ENCODE measurements at places on chromosomes 11 and 22.
A peak's percentile ranks its signal among the peaks of the same experiment; 100 is the strongest.

DNA sequence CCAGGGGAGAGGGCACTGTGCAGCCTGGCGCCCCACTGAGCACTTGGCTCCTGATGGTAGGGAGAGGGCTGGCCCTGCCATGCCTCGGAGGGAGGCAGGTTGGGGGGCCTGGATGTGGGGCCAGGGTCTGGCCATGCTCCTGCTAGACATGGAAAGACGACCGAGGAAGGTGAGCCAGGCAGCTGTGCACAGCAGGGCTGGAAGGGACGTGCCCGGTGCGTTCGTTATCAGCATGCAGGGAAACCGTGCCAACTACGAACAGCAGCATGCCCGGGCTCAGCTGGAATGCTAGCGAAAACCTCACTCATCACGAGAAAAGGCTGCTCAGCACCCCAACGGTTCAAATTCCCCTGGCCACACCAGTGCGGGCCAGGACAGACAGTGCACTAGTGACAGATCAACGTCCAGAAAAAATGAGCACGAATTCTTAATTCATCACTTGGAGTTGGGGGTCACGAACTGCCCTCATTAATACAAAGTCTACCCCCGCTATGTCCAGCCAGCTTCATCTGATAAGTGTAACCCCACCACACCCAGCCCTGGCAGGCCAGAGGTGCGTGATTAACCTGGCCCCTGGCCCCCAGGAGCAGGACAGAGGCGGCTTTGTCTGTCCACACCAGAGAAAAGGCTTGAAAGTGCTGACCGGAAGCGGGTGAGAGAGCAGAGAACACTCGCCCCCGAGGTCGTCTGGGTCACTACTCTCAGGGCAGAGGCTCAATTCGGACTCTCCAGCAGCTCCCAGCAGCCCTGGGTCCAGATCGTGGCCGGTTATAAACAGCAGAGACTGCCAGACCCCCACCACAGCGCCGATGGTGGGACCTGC is 84.2 kb downstream of the CELSR1 start:
- no peak for DNase-seq

- DNase-seq: no peak
Measured at GRCh38 chr22:20316217-20316843, 3.5 kb downstream of the DGCR6L start.

DNA sequence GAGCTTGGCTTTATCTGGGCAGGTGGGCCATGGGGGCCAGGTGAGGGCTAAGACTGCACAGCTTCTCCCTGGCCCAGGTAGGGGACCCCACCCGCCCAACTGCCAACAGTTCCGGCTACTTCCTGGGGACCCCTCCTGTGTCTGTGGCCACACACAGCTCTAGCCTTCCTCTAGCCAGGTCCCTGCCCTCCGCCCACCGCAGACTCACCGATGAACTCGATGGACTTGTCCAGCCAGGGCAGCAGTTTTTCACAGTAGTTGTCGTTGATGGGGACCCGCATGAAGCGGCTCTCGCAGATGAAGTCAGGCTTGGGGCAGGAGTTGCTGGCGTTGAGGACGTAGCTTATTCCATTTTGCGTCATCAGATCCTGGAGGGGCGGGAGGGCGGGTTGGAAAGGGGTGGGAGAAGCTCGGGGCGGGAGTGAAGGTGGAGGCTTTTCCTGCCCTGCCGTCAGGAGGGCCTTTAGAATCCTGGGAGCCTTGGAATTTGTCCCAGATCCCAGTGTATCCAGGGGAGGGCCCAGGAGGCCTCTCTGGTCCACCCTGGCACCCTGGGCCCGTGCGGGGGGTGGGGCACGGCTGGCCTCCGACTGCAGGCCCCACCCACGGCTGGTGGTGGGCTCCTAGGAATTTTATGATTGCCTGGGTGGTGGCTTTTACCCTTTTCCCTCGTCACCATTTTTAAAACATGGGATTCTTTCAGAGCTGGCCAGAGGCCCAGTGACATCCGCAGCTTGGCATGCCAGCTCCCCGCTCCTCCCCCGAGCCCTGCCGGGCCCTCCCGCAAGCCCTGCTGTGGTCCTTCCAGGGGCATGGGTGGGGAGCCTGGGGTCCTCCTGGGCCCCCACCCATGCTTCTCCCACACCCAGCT is 13.9 kb downstream of the DUSP8 start:
- DNase-seq: no peak

GRCh38 chr11:28460348-28460747 is 352.2 kb downstream of the METTL15 start:
- DNase-seq: no peak

- no peak for DNase-seq
Measured at GRCh38 chr11:25769287-25769686, 562.6 kb upstream of the ANO3 start.

DNA sequence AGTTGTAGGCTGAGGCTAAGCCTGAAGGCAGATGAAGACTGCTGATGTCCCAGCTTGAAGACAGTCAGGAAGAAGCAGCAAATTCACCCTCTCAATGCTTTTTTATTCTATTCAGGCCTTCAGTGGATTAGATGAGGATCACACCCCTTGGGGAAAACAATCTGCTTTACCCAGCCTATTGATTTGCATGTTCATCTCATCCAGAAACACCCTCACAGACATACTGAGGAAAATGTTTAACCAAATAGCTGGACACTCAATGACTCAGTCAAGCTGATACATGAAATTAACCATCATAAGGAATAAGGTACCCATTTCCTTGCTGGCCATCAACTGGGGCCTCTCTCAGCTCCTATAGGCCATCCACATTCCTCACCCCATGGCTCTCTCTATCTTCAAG is 549.9 kb upstream of the CCDC90B start:
- no peak for DNase-seq

DNA sequence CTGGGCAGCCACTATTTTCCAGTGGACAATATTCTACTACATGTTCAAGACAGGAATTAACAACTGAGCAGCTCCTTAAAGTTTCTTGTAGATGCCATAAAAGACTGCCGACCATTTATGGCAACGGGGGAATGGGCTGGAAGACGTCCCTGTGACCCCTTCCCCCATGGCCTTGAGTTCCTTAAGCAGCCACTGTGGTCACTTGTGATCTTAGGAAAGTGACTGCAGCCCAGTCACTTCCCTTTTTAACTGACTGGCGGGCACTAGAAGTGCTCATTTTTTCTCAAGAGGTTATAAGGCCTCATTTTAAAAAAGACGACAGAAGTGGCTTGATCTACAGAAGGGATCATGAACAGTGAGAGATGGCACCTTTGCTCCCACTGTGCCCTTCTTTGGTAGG is 153.2 kb upstream of the NARS2 start:
- no peak for DNase-seq

GRCh38 chr11:17244046-17244445 is 32.5 kb upstream of the NUCB2 start:
- no peak for DNase-seq

DNA sequence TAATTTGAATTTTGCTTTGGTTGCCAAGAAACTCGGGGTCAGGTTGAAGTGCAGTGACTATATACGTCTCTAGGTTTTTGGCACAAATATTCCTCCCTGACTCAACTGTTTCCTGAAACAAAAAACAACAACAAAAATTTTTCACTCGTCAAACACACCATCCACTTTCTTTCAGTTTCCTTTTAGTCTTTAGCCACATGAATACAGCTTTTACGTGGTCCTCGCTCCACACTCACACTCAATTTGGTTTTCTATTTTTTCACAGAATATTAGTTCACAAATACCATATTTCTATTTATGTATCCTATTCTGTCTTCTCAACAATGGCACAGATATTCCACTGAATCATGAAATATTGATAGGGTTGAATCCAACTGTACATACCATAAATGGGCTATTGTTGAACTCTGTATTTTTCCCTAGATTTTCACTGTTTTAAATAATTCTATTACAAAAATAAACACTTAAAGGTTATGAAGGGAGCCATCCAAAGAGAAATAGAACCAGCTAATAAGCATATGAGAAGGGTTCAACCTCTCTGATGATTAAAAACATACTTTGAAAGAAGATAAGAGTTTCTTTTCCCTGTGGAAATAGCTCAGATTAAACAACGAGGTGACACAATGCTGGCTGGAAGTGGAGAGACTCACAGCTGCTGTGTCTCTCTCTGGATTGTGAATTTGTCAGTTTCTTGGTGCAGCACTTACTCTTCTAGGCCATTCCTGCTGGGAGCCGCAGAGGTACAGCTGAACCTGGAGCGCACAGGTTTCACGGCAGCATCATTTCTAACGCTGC is 5.1 kb upstream of the FBLN1 start:
- no peak for DNase-seq

DNA sequence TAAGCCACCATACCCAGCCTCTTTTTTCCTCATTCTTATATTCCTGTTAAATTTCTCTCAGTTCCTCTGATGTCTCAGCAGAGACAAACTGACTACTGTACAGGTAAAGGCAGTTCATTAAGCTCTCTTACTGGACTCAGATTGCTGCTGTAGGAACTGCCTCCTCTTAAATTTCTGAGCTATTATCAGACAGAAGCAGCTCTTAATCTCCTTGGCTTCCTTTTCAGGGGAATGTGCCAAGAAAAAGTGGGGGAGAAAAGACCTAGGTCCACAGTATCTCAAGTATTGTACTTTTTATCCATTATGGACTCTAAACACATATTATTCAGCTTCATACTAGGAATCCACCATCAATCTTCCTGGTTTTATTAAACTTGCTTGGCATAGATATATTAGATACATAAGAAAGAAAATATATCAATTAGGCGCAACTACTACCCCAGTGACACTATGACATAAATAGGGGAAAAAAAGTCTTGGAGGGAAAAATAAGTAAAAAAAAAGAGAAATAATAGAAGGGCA is 26.1 kb downstream of the MRTFA start:
- no peak for DNase-seq

- DNase-seq: peak; percentile 1
Measured at GRCh38 chr11:125626288-125626950, 1.5 kb downstream of the CHEK1 start.

DNA sequence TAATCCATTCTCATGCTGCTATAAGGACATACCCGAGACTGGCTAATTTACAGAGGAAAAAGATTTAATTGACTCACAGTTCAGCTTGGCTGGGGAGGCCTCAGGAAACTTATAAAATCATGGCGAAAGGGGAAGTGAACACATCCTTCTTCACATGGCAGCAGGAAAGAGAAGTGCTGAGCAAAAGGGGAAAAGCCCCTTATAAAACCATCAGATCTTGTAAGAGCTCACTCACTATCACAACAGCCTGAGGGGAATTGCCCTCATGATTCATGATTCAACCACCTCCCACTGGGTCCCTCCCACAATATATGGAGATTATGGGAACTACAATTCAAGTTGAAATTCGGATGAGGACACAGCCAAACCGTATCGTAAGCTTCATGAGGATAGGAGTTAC is 3.8 kb upstream of the CYB5R2 start:
- no peak for DNase-seq

DNA sequence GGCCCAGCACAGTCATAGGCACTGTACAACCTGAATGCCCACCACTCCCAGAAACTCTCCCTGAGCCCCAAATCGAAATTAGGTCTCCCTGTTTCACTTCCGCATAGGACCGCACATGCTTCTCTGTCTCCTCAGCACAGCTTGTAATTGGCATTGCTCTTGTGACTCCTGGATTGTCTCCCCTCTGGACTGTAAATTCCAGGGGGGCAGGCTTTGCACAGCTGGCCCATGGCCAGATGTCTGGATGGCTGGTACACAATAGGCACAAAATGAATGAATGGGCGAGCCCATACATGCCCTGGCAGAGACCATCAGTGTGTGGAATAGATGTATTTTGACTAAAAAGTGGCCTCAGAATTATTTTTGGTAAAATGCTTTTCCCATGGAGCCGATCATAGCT is 63.3 kb upstream of the PHF21B start:
- DNase-seq: no peak

DNA sequence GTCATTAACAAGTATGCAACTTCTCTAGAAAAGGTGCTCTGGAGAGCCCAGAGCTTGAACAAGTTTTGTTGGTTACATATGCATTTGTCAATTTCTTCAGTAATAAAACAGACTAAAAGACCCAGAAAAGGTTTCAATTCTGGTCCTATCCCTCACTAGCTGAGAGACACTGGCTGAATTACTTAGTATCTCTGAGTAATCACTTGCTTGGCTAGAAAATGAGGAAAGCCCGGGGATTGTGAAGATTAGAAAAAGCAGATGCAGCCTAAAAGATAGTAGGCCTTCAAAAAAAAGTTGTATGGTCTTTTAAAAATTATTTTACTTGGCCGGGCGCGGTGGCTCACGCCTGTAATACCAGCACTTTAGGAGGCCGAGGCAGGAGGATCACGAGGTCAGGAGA is 41.2 kb downstream of the MAPK1 start:
- DNase-seq: no peak

DNA sequence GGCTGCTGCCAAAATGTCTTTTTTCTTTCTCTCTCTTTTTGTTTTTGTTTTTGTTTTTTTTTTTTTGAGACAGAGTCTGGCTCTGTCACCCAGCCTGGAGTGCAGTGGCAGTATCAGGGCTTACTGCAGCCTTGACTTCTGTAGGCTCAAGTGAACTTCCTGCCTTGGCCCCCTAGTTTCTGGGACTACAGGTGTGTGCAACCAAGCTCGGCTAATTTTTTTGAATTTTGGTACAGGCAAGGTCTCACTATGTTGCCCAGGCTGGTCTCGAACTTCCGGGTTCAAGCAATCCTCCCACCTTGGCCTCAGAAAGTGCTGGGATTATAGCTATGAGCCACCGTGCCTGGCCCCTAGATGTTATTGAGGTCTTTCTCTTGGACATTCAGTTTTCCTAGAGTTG is 2.2 kb upstream of the DDX10 start:
- DNase-seq: no peak

GRCh38 chr11:69703768-69704507 is at the start of gene FGF19:
Gene FGF19, minus strand, starts transcription at chr11:69704022. Its CDS starts 146 bp downstream, at chr11:69703876.
- no peak for DNase-seq

DNA sequence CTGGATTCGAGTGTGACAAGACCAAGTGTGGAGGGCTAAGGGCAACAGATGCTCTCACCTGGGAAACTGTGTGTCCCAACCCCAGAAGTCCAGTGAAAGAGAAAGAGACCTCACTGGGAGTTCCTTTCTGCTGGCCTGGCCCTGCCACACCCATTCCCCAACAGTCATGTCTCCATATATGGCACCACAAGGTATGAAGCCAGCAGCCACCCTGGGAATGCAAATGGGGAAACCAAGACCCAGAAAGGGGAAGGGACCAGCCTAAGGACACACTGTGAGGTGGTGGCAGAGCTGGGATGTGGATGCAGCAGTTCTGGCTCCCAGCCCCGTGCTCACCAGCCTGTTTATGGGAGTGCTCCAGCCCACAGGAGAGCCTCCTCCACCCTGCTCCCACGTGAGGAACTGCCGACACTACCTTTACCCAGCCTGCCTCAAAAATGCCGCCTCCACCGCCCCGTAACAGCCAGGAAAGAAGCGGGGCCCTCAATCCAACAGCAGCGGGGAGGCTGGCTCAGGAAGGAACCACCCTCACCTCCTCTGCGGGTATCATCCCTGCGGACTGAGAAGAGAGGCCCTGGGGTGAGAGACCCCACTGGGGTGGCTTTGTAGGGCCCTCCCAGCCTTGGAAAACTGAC is 12.6 kb downstream of the LMO1 start:
- no peak for DNase-seq

- no peak for DNase-seq
Measured at GRCh38 chr11:122661182-122661945, 5.8 kb downstream of the UBASH3B start.

Data from stimulated activated CD8-positive, alpha-beta memory T cell treated with anti-CD3 and anti-CD28 coated beads, Interleukin-4, amount 100 ng/mL, for 1 hour (primary cell).